AG04450 (cell line): ENCODE measurements at places on chromosomes 6 and 20.

- no peak for DNase-seq
These were observed 103.8 kb downstream of the TMEM242 start for GRCh38 chr6:157219201-157220200.

GRCh38 chr6:166903027-166903426, 53.3 kb downstream of the RNASET2 start:
- no peak for DNase-seq

DNA sequence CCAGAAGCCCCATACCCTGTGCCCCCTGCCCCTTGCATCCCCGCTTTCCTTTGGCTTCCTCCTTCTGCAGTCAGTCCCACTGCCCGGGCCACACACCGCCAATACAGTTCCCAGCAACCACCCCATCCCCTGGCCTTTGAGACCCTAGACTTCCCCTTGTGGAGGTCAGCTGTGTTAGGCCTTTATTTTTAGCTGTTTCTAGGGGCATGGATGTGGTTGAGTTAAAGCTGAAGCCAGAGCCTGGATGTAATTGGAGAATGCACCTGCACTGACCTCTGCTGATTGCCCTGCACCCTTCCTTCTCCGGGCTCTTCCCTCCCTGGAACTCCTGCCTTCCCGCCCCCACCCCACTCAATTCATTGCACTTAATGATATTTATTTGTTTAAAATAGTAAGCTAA, 33.9 kb downstream of the LYRM2 start:
- DNase-seq: no peak

DNA sequence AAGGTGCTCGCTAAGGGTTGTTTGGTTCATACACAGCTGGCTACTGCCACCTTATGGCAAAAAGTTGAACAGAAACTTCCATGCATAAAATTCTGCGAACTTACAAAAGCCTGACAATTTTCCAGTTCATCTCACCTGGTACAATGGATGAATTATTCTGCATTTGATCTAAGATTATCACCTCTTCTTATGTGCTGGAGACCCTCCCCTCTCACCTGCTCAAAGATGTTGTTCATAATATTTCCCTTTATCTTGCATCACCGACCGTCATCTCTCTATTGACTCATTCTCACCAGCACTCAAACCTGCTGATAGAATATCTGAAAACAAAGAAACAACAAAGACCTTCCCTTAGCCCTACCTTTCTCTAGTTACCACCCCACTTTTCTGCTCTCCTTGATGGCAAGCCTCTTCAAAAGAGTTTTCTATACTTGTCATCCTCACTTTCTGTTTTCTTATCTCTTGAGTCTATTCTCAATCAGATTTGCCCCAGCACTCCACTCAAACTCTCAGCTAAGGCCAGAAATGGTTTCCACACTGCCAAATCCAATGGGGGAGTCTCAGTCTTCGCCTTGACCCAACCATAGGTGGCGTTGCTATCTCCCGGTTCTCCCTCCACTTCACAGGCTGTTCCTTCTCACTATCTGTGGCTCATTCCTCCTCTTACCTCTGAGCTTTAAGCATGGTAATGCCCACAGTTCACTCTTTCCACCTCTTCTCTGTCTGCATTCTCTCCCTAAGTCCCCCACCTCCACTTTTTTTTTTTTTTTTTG, 25.8 kb downstream of the SNRNP48 start:
- no peak for DNase-seq

DNA sequence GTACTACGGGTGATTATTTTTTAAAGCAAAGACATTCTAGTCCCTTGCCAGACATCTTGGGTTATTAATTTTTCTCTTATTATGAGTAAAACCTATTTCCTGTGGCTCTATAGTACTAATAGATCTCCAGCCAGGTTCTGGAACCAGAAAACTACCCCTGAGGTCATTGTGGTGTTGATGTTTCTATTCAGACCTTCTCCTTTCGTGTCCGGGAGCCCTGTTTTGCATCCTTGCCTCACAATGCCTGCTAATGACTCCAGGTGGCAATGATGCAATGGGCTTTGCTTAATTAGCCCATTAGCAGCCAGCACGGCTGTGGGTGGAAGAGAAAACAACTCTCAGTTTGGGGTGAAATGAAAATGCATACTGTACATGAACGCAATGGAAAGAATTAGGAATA, 62.9 kb upstream of the ARG1 start:
- no peak for DNase-seq

- DNase-seq: no peak
These were observed 120.6 kb downstream of the LY86 start for GRCh38 chr6:6709106-6709505.

- DNase-seq: no peak
These were observed 44.3 kb upstream of the PTGIS start for GRCh38 chr20:49612127-49612738.

GRCh38 chr20:25178563-25179438, 16.7 kb upstream of the ENTPD6 start:
- peak; percentile 38 for DNase-seq

GRCh38 chr6:74277777-74278186, 581.8 kb downstream of the CD109 start:
- DNase-seq: no peak

GRCh38 chr6:83815631-83816272, 37.4 kb upstream of the RIPPLY2 start:
- no peak for DNase-seq

GRCh38 chr6:12882761-12883290, 166.3 kb downstream of the PHACTR1 start:
- DNase-seq: no peak

- no peak for DNase-seq
These were observed 87.9 kb downstream of the BFSP1 start for GRCh38 chr20:17443131-17443858.

DNA sequence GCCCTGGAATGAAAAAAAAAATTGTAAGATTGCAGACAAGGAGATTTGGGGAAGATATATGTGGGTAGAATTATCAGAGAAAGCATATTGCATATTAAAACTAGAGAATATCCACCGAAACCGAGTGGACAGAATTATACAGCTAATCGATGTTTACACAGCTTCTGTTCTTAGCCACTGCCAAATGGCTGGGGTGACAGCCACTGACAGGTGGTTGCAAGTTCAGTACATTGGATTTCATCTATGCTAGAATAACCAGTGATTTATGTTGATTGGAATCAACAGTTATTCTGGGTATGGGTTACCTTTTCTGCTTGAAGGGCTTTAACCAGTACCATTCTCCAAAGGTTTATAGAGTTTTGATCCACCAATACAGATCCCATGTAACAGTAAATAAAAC, 48.4 kb upstream of the THEMIS start:
- DNase-seq: no peak

- no peak for DNase-seq
These were observed 96.6 kb downstream of the CDKAL1 start for GRCh38 chr6:20630617-20631548.

GRCh38 chr6:111338843-111339242, 144.2 kb downstream of the REV3L start:
- DNase-seq: no peak

DNA sequence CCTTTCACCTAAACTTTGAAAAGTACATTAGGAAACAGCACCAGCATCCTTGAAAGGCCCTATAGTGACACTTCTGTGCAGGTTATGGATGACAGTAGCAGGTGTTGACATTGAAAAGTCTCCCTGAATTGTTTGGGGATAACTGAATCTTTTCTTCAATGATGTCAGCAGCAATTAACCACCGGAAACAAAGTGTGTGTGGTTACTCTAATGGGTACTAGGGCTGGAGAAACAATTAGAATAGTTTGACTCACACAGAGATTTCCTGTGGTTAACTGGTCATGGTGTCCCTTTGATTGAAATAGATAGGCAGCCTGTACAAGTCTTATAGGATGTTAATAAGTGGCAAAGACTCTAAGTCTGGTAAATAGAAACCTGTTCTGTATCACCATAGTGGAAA, 189.1 kb downstream of the TBX18 start:
- no peak for DNase-seq

DNA sequence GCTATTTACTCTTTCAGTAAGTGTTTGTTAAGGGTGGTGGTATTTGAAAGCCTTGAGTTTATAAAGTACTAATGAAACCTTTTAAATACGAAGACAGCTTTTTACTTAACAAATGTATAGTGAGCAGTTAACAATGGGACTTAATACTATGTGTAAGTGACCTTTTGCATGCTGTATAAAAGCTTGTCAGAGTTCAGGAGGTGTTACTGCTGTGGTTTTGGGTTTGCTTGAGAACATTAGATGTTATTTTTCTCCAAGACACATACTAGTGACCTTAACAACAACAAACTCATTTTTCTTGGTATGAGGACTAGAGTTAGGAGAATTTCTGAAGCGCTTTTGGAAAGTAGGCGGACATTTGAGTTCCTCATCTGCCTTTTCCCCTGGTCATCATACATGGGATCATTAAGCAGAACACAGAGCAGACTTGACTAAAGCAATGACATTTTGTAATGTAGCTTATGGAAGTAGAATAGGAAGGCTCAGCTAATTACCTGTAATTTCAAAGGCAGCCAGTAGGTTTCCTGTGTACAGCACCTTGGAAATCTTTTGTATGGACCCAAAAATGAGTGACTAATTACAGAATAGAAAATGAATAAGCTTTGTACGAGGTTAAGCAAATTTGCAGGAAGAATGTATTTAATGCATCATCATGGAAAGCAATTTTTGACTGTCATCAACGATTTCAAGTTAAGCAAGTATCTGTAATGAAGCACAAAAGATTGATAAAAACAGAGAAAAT, 14.1 kb downstream of the CDYL start:
- DNase-seq: no peak

DNA sequence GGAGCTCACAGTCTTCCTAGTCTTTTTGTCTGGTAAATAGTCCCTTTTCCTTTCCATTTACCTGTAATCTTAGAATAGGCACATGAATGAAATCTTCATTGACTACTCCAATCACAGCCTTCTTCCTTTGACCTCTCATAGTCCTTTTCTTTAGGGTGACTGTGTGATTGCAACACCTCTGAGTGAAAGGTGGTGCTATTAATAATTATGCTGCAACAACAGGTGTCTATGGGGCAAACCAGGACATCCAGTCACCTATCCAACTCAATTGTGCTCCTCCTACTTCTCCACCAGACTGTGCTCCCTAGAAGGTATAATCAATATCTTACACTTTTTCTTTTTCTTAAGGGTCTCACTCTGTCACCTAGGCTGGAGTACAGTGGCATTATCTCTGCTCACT, 29.4 kb downstream of the RIPOR2 start:
- DNase-seq: no peak

- no peak for DNase-seq
These were observed 80.2 kb downstream of the GRM4 start for GRCh38 chr6:34065466-34066217.
